ENCODE measurements at places on chromosomes 2 and 18.

GRCh38 chr2:56288838-56289580 lies 105.2 kb downstream of the CCDC85A start:
- DNase-seq, result peak; percentile 53

GRCh38 chr2:64731746-64732145 lies 78.0 kb upstream of the SERTAD2 start:
- DNase-seq, result no peak

- DNase-seq, result no peak
Observed at GRCh38 chr18:74288730-74289129, 3.0 kb downstream of the CYB5A start.

DNA sequence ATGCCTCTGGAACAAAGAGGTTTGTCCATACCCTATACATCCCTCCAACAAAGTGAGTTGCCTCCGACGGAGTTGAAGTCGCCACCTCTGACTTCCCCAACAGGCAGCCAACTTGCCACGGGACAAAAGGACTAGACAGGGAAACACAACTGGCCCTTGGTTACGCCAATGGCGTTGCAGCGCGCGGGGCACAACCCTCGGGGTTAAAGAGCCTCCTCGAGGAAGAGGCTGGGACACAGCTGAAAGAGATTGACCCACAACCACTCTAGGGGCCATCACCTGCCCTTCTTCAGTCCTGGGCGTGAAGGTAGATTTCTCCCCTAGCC lies 545 bp downstream of the GTF3C2 start:
- DNase-seq, result peak; percentile 72

DNA sequence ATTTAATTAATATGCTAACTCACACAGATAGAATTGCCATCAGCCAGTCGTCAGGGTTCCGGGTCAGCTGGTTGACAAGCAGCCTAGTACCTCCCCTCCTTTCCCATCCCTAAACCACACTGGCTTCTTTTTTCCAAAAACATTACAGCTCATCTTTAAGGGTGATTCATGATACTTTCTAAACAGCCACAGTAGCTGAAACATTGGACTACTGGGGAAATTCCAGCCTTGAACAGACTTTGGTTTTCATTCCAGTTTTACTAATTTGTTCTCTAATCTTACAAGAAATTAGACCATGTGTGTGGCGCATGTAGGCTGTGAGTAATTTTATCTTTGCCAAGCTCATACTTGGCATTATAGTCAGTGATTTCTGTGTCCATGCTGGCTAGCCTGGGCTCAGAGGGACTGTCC lies 110.8 kb downstream of the FMNL2 start:
- DNase-seq, result peak; percentile 92

- DNase-seq, result peak; percentile 66
Observed at GRCh38 chr2:227766373-227766883, 20.7 kb downstream of the SCYGR8 start.

DNA sequence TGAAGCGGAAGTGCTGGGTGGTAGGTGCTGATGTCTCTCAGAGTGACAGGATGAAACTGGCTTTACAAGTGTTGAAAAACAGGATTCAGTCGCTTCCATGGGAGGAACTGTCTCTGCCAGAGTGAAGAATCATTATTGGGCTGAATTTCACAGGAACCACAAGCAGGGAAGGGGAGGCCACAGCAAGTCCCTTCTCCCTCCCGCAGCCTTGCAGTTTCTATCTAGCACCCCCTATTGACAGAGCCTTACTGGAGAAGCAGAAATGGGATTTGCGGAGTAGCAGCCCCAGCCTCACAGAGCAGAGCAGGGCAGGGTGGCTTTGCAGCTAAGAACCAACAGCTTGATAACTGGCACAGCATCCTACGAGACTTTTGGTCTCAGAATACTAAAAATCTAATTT lies 33.3 kb upstream of the RMP24 start:
- DNase-seq, result no peak

DNA sequence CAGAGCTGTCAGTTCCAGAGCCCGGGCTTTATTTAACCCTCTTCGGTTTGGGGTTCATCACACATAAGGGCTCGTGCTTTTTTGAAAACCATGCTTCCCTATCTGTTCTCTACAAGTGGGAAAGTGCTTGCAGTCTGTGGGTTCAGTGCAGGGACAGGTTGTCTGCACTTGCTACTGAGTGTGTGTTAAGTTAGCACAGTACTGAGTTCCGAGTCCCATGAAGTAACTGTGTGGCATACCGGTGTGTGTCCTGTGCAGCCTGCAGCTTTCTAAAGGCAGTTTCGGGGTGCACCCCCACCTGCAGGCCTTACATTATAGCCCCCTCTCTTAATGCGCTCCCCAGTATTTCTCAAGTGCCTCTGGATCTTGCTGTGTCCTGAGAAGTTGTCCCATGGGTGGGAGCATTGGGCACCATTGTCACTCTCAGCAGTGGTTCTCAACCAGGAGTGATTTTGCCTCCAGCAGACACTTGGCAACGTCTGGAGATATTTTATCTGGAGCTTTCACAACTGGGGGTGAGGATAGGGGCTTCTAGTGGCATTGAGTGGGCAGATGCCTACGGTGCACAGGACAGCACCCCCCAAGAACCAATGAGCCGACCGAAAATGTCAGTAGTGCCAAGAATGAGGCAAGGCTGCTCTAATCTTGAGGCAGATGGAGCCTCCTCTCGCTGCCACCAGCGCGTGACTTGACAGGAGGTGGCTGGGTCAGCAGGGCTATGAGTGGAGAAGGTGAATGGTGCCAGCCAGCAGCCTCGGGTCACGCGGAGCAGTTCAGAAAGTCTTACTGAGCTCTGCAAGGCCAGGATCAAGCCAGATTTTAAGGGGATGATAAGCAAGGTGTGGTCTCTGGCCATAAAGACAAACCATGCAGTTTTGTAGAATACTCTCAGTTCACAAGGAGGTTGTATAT lies 152.2 kb downstream of the SMAD7 start:
- no peak for DNase-seq

DNA sequence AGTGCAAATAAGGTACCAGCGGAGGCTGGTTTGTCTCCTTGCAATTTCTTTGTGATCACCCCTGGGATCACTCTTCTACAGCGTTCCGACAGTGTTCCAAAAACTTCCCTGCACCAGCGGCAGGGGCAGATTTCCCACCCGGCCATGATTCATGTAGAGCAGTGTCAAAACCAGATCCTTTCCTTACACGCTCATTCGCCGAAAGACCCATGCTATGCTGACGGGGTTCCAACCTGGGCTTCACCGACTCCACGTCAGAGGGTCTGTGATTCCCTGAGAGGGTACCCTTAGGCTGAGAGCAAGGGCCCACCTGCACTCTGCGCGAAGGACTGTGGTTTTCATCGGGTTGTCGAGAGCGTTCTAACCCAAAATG lies 423 bp upstream of the TTC27 start:
- peak; percentile 56 for DNase-seq
